CD4-positive, CD25-positive, alpha-beta regulatory T cell (primary cell): ENCODE measurements at places on chromosomes 6 and 20. TPM values are rescaled to one million over a fixed set of nuclear protein-coding genes. Genes with fewer than 3 reads are reported as not detected.

- no peak overlapping the region for H3K27ac ChIP-seq
- no peaks in the 10 kb centered on the region for H3K36me3 ChIP-seq
- H3K4me1 ChIP-seq, result no peaks in the 10 kb centered on the region
- H3K4me3 ChIP-seq, result no peak overlapping the region
- DNase-seq, result no peak
Observed at GRCh38 chr6:132872923-132873322, 58.6 kb downstream of the RPS12 start.

DNA sequence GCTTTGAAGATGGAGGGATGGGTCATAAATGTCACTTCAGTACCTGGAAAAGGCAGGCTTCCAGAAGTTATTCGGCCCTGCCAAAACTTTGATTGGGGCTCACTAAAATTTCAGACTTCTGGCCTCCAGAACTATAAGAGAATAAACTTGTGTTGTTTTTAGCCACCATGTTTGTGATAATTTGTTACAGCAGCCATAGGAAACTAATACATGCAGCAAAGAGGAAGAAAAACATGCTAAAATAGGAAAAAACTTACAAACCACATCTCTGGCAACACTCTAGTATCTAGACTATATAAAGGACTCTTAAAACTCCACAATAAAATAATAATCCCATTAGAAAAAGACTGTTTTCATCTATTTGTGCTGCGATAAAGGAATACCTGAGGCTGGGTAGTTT is 9.5 kb downstream of the ADAT2 start:
- DNase-seq, result no peak
- H3K27me3 ChIP-seq, result no peaks in the 10 kb centered on the region
- H3K27ac ChIP-seq, result peak overlapping the region; percentile 74
- H3K4me1 ChIP-seq, result peaks cover 12% of the 10 kb centered on the region
- peaks cover 10% of the 10 kb centered on the region for H3K36me3 ChIP-seq

GRCh38 chr20:1019344-1019743 is 17.2 kb upstream of the RSPO4 start:
- H3K4me3 ChIP-seq, result no peak overlapping the region
- no peaks in the 10 kb centered on the region for H3K27me3 ChIP-seq
- no peak for DNase-seq

GRCh38 chr6:54040545-54040944 is 70.7 kb upstream of the MLIP start:
- H3K27ac ChIP-seq, result no peak overlapping the region
- H3K36me3 ChIP-seq, result no peaks in the 10 kb centered on the region
- no peak overlapping the region for H3K4me3 ChIP-seq
- no peaks in the 10 kb centered on the region for H3K4me1 ChIP-seq

DNA sequence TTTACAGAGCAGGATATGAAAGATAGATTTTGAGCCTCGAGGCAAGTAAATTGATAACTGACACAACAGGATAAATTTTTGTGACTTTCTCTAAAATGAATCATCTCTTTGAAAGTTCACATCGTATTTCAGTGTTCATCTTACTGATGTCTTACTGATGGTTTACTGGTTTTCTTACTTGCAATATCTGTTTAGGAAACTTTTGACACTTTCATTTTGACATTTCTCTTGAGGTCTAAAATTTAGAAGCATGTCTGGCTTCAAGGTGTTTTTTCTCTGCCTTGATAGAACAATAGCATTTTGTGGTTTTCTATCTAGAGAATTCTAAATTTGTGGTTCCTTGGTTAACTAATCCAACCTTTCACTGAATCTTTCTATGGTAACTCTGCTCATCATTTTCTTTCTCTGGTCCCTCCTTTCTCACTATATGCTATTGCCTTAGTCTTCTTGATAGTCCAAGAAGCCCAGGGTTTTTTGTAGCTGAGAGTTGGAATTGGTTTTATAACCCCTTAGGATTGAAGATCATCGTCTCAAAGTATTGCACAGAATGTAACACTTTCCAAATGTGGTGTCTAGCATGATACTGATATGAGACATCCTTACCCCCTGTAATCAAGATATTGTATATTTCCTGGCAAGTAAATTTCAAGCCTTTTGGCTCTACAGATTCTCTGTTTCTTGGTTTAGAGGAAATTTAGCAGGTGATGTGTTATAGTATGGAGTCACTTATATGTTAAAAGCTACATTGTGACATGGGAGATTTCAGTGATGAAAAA is 98.7 kb downstream of the RNF144B start:
- no peak for DNase-seq
- H3K27ac ChIP-seq, result no peak overlapping the region
- H3K36me3 ChIP-seq, result no peaks in the 10 kb centered on the region
- H3K4me1 ChIP-seq, result no peaks in the 10 kb centered on the region

DNA sequence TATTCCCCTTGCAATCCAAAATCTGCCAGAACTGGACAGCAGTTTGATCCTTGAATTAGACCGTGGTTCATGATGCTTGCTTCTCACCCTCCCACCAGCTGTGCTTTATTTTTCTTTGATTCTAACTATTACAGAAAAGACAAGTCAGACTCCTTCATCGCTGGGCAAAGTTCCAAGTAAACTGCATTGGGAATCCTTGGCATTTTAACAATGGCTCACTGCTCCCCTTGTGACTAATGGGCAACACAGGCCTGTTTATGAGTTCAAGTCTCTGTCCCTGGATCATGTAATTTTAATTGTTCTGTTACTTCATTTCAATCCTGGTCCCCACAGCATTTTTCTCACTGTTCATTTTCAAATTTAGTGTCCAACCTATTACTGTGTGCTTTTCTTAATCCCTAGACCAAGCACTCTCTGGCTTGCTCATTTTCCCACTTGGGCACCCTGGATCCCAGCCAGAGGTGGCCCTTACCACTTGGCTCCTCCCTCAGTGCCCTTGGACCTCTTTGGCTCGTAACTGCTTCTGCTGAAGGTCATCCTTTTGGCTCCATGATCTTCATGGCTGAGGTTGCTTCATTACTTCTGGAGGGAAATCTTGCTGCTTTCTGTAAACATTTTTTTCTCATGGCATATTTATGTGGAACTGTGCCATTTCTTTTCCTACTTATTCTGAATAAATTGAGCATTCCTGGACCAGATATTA is 32.8 kb downstream of the PSMB9 start:
- H3K4me1 ChIP-seq, result no peaks in the 10 kb centered on the region
- H3K27ac ChIP-seq, result no peak overlapping the region
- no peaks in the 10 kb centered on the region for H3K36me3 ChIP-seq
- no peak for DNase-seq
- no peaks in the 10 kb centered on the region for H3K27me3 ChIP-seq

Gene SMPDL3A
- polyA plus RNA-seq, result 0.22 TPM

- H3K4me3 ChIP-seq, result peak overlapping the region; percentile 13
- no peak overlapping the region for H3K27ac ChIP-seq
- no peaks in the 10 kb centered on the region for H3K27me3 ChIP-seq
- peak; percentile 84 for DNase-seq
- H3K36me3 ChIP-seq, result peaks cover 29% of the 10 kb centered on the region
- H3K4me1 ChIP-seq, result peaks cover 16% of the 10 kb centered on the region
Observed at GRCh38 chr6:35583893-35584688, 71.4 kb upstream of the TULP1 start.

Gene PRICKLE4
- polyA plus RNA-seq, result not detected

Gene RFX6
- not detected for polyA plus RNA-seq

- no peak for DNase-seq
- no peak overlapping the region for H3K27ac ChIP-seq
- no peaks in the 10 kb centered on the region for H3K4me1 ChIP-seq
- no peaks in the 10 kb centered on the region for H3K36me3 ChIP-seq
Observed at GRCh38 chr6:105932440-105932839, 153.7 kb upstream of the PRDM1 start.

DNA sequence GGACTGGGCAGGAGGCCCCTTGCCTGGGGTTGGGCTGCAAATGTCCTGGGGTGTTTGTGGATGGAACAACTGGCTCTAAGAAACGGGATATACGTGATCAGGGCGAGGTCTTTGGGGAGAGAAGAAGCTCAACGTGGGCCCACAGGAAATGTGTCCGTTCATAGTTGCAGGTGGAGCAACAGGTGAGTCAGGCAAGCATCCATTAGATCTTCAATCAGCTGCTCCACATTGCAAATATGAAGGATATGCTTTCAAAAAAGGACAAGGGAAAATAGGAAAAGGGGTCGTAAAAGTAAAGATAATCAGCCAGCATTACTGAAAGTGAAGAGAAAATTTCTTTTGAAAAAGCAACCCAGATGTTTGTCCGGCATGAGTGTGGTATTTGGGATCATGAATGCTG is 251.0 kb downstream of the CDH4 start:
- H3K4me1 ChIP-seq, result peaks cover 7% of the 10 kb centered on the region
- H3K4me3 ChIP-seq, result no peak overlapping the region
- no peak for DNase-seq
- no peaks in the 10 kb centered on the region for H3K36me3 ChIP-seq
- H3K27ac ChIP-seq, result no peak overlapping the region
- no peaks in the 10 kb centered on the region for H3K27me3 ChIP-seq
